Activated CD8-positive, alpha-beta memory T cell treated with anti-CD3 and anti-CD28 coated beads for 48 hours (primary cell): ENCODE measurements at places on chromosomes 3 and 15.

- DNase-seq = no peak
These were observed 3.0 kb downstream of the HDC start for GRCh38 chr15:50262533-50262932.

GRCh38 chr15:42939841-42940240, 19.3 kb upstream of the TTBK2 start:
- no peak for DNase-seq

DNA sequence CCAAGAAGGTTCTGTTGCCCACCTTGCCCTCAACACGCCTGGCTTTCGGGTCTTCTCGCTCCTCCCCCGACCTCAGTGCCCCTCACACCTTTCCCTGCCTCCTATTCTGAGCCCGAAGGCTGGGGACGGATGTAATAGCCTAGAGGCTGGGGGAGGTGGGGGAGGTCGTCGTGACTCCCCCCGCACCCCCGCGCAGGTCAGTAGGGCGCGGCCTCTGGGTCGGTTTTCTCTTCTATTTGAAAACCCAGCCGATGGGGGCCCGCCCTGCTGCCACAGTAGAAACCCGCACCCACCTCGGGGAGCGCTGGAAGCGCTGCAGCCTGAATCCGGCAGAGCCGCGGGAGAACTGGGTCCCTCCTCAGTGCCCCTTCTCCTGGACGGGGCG, 1.0 kb upstream of the RBPMS2 start:
- DNase-seq = no peak

GRCh38 chr15:85313339-85313738, 67.1 kb upstream of the AKAP13 start:
- DNase-seq = no peak

- no peak for DNase-seq
These were observed 64.2 kb downstream of the OXNAD1 start for GRCh38 chr3:16329036-16329825.

- no peak for DNase-seq
These were observed 10.6 kb downstream of the TPM1 start for GRCh38 chr15:63052961-63053698.

DNA sequence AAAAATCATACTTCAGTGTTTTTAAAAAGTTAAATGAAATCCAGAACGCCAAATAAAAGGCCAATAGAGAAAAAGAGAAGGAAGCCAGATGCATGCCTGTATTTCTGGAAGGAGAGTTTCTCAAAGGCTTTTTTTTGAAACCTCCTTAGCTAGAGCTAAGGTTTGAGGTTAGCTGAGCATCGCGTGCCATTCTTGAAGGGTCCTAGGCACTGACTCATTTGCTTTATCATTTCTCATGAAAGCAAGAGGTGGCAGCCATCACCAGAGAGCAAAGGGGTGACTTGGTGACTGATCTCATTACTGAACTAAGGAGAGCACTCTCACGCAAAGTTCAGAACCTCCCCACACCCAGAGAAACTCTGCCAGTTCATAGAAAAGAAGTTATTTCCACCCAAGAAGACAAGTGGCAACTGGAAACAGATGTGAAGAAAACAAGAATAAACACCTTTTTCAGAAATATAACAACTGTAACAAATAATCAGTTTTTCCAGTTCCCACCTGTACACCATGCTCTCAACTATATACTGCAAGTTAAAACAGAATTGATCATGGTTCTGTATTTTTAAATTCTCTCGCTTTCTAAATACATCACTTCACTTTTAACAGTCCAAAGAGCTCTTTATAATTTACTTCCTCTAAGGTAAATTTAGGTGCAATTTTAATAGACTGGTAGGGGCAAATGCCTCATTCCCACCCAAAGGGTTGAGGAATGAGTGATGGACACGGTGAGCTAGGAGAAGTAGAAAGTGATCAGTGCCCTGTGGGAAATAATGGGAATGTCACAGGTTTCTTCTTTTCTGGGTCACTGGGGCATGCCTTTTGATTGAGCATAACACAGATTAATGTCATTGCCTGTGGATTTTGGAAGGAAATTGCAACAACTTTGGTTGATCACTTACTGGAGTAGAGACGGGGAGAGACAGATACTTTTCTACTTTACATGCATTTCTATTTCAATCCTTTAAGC, 24.7 kb downstream of the GPR15 start:
- no peak for DNase-seq

DNA sequence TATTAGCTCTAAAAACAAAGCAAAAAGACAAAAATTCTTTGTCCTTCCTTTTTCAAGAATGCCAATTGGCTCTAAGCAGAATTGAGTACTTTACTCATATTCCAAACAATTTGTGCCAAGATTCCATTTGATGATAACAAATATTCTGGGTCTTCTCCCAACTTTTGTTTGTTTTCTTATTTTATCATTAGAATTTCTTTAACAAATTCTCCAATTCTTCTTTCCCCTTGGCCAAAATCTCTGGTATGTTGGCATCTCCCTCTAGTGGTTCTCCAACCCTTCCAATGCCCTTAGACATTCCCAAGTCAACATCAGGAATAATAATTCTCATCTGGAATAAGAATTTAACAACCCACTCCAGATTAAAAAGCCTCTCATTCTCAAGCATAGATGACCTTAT, 5.3 kb downstream of the CPOX start:
- no peak for DNase-seq

DNA sequence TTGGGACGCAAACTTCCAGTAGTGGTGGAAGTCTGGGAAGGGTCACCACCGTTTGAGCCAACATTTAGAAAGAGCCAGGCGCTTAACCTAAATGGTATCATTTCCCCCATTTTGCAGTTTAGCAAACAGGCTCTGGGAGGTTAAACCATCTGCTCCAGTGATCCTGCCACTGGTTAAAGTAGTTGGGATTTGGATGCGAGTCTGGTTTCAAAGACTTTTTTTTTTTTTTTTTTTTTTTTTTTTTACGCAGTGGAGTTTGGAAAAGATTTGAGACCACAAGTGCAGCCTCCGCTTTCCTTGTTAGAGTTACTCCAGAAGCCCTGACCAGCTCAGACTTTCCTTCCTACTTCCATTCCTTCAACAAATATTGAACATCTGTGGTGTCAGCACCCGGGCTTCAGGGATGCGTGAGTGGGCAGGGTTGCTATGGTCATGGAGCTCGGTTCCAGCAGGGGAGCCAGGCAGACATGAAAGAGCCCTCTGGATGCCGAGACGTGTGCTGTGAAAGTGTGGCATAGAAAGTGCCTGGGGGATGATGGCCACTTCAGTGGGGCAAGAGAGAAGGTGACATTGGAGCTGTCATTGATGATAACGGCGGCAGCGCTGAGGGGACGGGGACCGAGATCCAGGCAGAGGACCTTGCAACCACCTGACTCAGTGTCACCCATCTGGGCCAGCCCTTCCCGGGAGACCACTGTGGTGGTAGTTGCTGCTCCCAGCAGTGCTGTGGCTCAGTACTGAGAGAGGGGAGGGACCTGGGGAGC, 1.1 kb upstream of the RNU6-1 start:
- DNase-seq = no peak

DNA sequence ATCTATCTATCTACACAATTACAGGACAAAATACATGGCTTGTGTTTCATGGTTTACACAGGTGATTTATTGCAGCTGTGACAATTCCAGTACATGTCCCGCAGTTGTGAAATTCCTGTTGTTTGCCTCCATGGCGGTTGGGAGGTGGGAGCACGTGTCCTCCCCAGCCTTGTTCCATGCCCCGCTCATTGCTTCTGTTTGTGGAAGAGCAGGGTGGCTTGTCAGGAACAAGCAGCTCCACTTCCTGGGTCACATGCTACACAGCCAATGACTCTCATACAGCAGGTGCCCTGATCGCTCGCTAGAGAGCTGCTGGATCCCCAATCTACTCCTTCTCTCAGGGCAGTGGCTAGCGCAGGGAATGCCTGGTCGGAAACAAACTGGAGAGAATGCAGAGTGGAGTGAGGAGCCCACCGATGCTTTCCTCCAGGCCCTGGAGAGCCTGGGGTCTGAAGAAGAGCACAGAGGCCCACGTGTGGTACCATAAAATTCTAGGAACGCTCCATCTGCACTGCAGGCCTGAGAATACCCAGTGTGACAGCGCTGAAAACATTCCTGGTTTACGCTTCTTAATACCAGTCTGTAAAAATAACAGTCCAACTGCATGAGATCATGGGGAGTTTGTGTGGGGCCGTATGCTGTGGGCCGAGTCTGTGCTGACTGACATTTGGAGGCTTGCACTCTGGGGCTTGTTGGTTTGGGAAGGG, 270.6 kb upstream of the RGMA start:
- no peak for DNase-seq

DNA sequence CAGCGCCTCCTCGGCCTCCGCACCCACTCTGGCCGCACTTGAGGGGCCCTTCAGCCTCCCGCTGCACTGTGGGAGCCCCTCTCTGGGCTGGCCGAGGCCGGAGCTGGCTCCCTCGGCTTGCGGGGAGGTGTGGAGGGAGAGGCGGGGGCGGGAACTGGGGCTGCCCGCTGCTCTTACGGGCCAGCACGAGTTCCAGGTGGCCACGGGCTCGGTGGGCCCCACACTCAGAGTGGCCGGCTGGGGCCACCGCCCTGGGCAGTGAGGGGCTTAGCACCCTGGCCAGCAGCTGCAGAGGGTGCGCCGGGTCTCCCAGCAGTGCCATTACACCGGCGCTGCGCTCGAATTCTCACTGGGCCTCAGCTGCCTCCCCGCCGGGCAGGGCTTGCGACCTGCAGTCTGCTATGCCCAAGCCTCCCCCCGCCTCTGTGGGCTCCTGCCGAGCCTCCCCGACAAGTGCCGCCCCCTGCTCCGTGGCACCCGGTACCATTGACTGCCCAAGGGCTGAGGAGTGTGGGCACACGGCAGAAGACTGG, 167.1 kb upstream of the PLSCR5 start:
- no peak for DNase-seq

DNA sequence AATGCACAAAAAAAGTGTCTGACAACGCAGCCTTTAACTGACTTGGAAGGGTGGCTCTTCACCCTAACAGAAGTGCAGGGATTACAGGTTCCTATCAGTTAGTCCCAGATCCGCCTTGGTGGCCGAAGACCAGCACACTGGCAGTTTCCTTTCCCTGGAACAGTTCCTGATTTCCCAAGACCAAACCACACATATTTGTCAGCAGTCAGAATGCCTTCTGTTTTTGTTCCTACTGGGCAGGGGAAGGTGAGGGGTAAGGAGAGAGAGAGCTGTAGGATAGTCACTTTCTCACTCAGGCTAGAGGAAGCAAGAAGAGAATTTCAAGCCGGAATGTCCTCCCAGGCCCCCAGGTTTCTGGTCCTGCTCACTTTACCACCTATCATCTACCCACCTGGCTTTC, 9.2 kb downstream of the CXCR6 start:
- no peak for DNase-seq
